ENCODE measurements at places on chromosomes 7 and 10.

DNA sequence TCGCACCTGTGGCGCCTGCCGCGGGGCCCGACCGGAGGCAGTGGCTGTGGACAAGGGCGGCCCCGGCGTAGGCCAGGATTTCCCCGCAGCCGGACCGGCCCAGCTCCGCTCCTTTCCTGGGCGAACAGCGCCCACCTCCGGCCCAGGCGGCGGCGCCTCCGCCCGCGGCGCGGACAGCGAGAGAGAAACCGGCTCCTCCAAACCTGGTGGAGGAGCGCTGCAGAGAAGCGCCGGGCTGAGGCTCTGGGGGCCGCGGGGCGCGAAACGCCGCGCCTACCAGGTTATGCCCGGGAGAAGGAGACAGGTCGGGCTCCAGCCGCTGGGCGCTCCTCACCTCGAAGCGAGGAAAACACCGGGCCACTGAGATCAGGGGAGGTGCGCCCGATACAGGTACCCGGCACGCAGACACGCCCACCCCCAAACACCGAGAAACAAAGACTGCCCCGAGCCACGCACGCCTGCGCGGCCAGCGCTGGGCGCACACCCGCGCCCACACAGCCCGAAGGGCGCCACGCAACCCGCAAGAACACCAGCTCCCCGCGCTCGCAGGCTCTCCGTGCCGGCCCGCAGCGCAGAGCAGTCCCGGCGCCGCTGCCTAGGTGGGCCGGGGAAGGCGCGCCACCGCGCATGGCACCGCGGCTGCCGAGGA lies 3.3 kb downstream of the GRID1 start:
- DNase-seq, result no peak

- DNase-seq, result no peak
These were observed 103.4 kb upstream of the FAM204A start for GRCh38 chr10:118445535-118445934.

DNA sequence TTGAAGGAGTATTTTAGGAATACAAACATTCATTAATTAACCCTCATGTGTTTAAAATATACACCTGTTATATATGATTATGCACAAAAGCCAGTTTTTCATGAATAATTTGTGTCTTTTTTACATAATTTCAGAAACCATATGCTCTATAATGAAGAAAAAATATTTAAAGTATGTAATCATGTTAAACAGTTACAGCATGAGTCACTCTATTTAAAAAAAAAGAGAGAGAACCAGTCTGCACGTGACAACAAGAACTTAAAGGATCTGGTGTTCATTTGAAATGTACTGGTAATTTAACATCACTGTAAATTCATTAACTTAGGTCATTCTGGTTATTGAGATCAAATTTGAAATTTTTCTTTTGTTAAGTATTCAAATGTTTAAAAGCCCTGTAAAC lies 228.5 kb downstream of the CACNB2 start:
- DNase-seq, result no peak

DNA sequence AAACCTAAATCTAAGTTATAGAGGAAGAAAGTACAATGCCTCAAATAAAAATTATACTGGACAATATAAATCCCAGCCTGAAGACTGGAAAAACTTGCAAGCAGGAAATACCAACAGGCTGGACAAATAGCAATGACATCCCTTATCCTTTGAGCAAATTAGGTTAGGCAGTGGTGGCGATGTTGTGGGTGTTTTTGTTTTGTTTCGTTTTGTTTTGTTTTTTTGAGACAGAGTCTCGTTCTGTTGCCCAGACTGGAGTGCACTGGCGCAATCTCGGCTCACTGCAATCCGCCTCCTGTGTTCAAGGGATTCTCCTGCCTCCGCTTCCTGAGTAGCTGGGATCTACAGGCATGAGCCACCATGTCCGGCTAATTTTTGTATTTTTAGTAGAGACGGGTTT lies 57.3 kb upstream of the TES start:
- no peak for DNase-seq

DNA sequence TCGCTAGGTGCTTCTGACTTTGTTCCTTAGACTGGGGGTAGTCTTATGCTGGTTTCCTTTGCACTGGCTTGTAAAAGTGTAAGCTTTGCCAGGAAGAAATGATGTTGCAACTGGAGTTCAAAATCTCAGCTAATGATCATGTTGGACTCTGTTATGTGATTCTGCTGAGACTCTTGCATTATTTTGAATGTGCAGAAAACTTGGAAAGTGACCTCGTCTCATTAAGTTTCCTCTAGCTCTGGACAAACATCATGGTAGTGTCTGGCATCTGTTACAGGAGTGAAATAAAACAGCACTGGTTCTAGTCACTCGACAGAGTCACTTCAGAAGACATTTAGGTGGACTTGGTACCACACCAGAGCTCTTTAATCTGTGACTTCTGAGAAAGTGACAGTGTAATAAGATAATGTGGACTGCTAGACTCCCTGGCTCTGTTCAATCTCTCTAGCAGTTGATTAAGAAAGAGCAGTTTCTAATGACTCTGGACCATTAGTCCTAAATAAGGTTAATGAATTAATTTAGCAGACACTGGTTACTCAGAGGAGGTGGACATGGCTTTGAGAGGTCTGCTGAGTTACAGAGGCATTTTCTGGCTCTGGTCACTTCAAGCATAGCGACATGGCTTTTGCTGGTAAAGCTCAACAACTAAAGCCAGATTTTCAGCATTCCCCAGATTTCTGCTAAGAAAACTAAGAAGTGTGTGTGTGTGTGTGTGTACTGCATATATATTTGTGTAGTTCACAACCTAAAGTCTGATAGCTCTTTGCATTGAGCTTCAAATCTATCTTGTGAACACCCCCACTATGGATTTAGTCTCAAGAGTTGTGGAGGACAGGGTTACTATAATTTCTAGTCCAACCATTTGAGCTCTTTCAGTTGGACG lies 2.0 kb downstream of the NRP1 start:
- DNase-seq, result no peak
